Astrocyte of the spinal cord (primary cell): ENCODE measurements at places on chromosomes 2 and 18.

- no peak for DNase-seq
Observed at GRCh38 chr2:77310416-77310815, 211.8 kb downstream of the LRRTM4 start.

- no peak for DNase-seq
Observed at GRCh38 chr2:77807531-77808215, 285.5 kb upstream of the LRRTM4 start.

DNA sequence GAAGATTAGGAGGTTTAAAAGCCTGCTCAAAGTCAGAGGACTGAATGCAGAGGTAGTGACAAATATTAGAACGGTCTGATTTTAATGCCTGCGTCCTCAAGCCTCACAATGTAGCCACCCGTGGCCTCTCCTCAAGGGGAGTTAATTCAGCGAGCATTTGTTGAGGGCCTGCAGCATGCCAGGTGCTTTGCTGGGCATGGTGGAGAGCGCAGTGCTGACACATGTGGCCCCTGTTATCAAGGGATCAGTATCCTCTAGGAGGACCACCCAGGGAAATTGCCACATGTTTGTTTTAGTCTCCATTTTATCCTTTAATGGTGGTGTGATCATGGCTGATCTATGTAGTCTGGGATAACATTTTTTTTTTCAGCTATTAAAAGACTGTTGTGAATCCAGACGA lies 19.2 kb downstream of the PMAIP1 start:
- DNase-seq, result no peak

- DNase-seq, result no peak
Observed at GRCh38 chr2:233791883-233792329, 13.8 kb downstream of the MROH2A start.

GRCh38 chr18:6059551-6059950 lies 164.2 kb upstream of the TMEM200C start:
- no peak for DNase-seq

DNA sequence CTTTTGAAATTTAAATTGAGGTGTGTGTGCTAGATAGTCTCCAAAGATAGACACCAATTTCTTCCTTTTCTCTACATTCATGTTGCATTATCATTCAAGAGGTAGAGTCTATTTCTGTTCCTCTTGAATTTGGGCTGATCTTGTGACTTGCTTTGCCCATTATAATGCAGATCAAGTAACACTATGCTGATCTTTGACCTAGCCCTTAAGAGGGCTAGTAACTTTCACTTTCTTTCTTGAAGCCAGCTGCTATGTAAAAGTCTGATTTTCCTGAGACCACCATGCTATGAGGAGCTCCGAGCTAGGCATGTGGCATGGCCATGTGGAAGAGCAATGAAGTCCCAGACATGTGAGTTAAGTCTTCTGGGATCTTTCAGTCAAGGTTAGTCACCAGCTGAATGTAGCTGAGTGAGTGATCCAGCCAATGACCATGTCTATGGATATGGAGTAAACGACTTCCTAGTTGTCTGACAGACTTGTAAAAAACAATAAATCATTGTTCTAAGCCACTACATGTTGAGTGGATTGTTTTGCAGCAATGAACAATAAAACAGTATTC lies 189.4 kb upstream of the CWC22 start:
- no peak for DNase-seq

DNA sequence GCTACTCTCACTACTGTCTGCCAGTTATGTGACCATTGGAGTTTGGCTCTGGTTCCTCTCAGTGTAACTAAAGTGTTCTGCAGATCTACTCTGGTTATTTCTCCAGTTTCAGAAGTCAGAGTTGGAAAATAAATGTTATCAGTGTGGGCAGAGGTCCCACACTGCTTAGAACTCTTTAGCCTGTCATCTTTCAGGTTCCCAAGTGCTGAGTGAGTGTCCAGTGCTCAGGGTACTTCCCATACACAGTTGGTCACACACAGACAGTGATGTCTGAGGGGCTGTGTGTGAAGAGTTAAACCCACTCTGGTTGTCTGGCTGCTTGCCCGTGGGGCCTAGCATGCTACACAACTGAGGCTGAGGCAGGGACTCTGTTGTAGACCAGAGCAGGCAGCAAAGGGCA lies 421.8 kb upstream of the MEX3C start:
- DNase-seq, result no peak

- DNase-seq, result peak; percentile 52
Observed at GRCh38 chr2:147789720-147790119, 55.1 kb upstream of the ACVR2A start.

DNA sequence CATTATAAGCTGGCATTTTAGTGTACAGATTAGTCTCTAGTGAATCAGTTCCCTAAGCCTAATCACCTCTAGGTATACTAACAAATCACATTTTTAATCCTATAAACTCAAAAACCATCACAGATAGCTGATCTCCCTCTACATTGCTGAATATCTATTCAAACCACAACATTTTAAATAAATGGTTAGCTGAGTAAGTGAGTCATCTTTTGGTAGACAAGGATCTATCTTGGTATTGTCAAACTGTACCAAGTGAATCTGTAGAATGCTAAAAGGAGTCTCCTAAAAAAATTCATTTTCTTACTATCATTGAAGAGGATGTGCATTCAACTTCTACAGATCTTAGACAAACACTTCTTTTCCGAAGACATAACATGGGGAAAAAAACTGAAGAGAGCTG lies 40.7 kb downstream of the INO80D start:
- no peak for DNase-seq

GRCh38 chr2:219405958-219406860 lies 12.0 kb upstream of the DES start:
- no peak for DNase-seq

DNA sequence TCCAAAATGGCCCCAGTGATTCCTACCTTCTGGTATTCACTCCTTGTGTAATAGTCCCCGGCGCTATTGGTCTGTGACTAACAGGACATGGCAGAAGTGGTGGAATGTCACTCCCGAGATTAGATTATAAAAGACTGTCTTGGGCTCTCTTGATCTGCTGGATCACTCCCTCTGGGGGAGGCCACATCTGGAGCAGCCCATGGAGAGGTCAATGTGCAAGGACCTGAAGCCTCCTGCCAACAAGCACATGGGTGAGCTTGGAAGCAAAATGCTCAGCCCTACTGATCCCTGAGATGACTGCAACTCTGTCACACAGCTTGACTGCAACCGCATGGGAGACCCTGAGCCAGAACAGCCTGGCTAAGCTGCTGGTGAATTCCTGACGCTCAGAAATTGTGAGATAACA lies 94.3 kb upstream of the GLI2 start:
- DNase-seq, result peak; percentile 15

- no peak for DNase-seq
Observed at GRCh38 chr2:68423966-68424650, 43.0 kb downstream of the FBXO48 start.

GRCh38 chr18:52670896-52671295 lies 330.9 kb downstream of the DCC start:
- peak; percentile 49 for DNase-seq
